ENCODE measurements at places on chromosomes 3 and 15.

GRCh38 chr3:46921871-46922271 lies 44.4 kb downstream of the PTH1R start:
- DNase-seq, result no peak

GRCh38 chr15:90376789-90377188 lies 11.3 kb upstream of the IQGAP1 start:
- no peak for DNase-seq

DNA sequence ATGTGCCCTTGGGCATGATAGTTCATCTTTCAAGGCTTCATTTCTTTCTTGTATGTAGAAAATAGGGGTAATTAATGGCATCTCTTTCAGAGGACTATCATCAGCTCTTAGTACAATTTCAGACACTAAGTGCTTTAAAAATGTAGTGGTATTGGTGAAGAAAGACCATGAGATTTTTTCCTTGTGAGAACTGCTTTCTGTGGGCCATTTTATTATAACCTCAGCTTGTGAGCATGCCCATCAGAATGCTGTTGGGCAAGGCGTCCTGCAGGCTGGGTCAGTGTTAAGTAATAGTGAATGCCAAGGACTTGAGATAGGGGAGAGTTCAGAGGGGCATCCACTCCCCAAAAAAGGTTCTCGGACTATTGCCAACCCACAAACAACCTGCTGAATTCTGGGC lies 187.9 kb downstream of the GHSR start:
- no peak for DNase-seq

GRCh38 chr15:25620466-25620865 lies 181.6 kb upstream of the UBE3A start:
- no peak for DNase-seq

- DNase-seq, result no peak
Measured at GRCh38 chr3:46729038-46729437, 11.4 kb upstream of the PRSS50 start.

DNA sequence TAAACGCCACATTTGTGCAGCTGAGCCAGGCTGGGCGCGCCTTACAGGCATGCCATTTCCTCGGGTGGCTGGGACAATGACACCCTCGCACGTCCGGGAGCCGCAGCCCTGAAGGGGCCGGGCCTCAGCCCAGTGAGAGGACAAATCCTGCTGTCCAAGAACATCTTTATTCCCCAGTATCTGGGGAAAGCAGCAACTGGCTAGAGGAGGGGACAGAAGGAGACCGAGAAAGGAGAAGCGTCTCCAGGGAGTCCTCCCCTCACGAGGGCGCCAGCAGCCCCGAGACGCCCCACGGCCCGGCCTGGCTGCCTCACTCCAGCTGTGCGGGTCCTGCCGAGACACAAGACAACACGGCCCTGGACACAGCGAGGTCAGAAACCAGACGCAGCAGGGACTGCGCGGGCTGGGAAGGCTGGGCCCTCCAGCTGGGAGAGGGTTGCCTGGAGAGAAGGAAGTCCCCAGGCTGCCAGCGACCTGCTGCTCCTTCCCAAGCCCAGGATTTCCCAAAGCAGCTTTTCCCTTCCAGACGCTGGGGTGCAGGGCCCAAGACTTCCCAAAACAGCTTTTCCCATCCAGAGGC lies 130.2 kb downstream of the CHSY1 start:
- DNase-seq, result peak; percentile 57

DNA sequence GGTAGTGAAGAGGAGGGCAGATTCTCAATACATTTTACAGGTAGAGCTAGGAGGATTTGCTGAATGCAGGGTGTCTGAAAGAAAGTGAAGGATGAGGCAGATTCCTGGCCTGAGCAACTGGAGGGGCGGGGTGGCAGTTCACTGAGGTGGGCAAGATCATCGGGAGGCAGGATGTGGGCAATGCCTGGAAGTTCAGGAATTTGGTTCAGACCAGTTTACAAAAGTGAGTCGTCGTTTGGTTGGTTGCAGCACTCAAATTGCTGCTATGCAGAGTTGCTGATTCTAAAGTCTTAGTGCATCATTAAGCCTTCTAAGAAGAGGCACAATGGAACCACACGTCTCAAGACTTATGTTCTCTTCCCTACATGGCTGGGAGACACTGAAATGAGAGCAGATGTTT lies 134.0 kb downstream of the MFSD1 start:
- no peak for DNase-seq

- DNase-seq, result no peak
Measured at GRCh38 chr3:49668861-49669260, 5.3 kb upstream of the APEH start.

GRCh38 chr3:50364573-50365079 lies 5.3 kb upstream of the TMEM115 start:
- no peak for DNase-seq

- no peak for DNase-seq
Measured at GRCh38 chr15:74593122-74593521, 22.5 kb upstream of the CLK3 start.

- DNase-seq, result peak; percentile 13
Measured at GRCh38 chr3:157981819-157982218, 124.4 kb downstream of the SHOX2 start.

DNA sequence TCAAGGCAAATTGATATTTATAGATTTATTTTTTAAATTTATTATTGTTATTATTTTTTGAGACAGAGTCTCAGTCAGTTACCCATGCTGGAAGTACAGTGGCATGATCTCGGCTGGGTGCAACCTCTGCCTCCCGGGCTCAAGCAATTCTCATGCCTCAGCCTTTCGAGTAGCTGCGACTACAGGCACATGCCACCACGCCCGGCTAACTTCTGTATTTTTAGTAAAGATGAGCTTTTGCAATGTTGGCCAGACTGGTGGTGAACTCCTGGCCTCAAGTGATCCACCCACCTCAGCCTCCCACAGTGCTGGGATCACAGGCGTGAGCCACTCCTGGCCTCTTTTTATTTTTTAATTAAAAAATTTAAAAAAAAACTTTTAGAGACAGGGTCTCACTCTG lies 19.0 kb downstream of the SPG21 start:
- DNase-seq, result no peak

Data from fibroblast of mammary gland (primary cell).